ENCODE measurements at places on chromosomes 4 and X.
A peak's percentile ranks its signal among the peaks of the same experiment; 100 is the strongest.

- no peak for DNase-seq
Measured at GRCh38 chr4:157447195-157447594, 226.7 kb downstream of the GRIA2 start.

DNA sequence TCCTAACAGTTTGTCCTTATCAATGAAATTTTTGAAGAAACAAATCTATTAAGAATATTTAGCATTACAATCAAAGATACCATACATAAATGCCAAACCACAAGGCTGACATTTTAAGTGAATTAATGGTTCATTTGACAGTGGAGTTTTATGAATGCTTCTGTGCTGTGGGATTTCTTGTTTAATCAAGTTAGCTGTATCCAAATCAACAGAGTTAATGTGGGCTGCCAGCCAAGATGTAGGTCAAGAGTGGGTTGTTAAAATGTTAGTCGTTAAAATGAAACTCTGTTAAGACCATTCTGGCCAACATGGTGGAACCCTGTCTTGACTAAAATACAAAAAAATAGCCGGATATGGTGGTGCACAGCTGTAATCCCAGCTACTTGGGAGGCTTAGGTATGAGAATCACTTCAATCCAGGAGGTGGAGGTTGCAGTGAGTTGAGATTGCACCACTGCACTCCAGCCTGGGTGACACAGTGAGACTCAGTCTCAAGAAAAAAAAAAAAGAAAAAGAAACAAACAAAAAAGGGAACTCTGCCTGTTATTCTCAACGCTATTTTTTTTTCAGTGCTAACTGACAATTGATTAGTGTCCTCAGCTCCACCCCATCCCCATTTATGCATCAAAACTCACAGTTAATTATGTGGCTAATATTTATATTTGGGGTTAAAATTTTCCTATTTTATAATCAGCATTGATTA is 20.2 kb downstream of the GPAT3 start:
- no peak for DNase-seq

DNA sequence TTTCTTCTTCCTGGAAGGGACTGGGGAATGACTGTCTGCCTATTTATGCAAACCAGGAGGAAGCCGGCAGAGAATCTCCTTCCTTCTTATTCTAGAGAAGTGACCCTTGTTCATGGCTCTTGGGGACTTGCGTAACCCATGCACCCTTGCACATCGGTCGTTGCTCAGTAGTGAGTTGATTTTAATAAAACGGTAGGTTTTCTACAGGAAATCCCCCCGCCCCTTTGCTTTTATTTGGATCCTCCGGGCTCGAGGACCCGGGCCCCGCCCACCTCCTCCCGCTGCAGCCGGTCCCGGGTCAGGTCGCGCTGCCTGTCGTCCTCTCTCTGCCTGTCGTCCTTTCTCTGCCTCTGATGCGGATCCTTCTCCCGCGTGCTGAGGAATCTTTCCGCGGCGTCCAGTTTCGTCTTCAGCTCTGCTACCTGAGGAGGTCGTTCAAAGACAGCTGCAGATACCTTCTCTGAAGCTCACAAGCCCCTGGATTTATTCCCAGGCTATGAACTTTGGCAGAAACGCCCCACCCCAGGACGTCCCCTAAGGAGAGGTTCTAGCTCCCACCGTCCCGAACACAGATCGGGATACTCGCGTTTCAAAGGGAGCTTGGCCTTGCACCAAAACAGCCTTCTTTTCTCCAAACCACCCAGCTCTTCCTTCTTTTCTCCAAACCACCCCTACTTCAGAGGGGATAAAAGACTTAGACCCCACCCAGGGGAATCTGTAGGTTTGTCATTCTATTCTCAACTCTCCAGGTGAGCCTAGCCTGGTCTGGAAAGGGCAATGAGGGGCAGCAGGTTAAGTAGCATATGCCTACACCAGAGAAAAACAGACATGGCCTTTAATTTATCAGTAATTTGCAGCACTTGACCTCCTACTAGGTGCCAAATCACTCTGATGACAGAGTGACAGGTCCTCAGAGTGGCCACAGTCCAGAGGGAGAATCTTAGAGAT is 7.0 kb downstream of the TNIP3 start:
- peak; percentile 16 for DNase-seq

GRCh38 chr4:120671538-120671937 is 251.0 kb downstream of the PRDM5 start:
- DNase-seq: no peak

GRCh38 chr4:164753873-164754488 is at the start of gene SMIM31:
Gene SMIM31 (plus strand): TSS chr4:164754131. CDS start chr4:164770444, 16,313 bp downstream.
- no peak for DNase-seq

DNA sequence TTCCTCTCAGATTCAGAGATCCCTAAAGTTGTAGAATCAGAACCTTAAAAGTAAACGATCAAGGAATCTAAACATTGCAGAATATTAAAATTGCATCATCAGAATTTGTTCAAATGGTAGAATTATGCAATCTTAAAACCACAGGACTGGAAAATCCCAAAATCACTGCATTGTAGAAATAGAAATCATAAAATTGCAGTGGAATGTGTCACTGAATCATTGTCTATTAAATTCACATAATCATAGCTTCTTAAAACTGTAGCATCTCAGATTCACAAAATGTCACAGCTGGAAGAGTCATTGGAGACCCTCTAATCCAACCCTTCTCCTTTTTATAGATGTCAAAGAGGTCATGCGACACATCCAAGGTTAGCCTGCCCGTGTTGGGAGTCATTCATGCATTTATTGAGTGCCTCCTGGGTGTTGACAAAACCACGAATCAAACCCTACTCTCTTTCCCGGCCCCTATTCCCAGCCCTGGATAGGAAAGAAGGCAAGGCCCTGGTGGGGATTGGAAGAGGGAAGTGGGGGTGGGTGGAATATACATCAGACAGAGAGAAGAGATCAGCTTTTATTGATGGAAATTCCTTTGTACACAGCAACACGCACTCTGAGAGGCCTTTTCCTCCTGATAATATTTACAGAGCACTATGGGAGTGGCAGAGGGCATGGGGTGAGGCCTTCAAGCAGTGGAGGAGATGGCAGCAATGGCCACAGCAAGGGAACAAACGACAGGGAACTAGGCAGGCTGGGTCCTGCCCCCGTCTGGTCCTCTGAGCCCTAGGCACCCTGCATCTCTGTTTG is 15.4 kb downstream of the IQSEC2 start:
- no peak for DNase-seq

DNA sequence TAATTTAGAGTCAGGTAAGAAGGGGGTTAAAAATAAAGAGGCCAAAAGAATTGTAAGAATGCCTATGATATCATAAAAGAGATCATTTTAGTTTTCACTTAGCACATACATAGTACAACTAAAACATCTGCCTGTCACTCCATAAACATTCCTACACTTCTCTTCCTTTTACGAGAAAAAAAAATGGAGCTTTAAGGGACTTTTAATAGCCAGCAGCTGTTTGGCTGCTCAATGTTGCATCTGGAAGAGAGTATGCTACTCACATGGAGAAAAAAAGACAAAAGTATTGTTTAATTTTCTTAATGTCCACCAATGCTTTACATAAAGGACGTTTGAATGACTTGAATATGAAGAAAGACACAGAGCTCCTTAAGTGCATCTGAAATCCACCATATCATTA is 48.7 kb upstream of the TNIP3 start:
- no peak for DNase-seq

DNA sequence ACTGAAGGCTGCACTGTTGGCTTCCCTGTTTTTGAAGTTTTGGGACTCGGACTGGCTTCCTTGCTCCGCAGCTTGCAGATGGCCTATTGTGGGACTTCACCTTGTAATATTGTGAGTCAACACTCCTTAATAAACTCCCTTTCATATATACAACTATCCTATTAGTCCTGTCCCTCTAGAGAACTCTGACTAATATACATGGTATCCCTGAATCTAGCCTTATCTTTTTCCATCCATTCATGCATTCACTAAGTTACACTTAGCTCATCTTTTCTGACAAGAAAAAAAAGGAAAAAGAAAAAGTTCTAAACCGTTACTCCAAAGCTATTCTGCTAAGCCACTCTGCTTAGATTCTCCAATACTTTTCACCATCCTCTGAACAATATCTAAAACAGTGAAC is 1260.2 kb upstream of the PCDH7 start:
- DNase-seq: no peak

DNA sequence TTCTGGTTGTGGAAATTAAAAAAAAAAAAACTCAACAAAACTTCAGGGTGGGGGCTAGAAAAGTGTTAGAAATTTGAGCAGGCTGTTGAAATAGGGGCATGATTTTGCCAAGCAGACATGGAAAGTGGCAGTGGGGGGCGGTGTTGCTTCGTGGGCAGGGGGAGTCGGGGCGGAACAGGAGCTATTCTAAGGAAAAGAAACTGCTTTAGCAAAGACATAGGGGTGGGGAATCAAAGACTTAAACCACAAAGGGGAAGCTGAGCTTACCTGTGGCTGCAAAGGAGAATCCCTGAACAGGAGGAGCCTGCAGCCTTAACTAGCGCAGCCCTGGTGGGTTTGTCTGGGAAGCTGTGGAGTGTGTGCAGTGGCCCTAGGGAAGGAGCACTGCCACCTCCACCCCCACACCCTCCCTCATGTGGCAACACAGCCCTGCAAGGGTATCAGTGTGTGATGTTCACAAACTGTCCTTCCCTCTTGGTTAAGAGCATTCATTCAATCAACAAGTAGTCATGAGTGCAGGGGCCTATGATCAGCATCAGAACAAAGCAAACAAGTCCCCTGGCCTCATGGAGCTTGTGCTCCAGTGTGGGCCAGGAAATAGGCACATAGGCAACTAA is 20.5 kb downstream of the SEL1L3 start:
- no peak for DNase-seq

All from activated effector memory CD4-positive, alpha-beta T cell treated with Interleukin-2 at 50 U/mL for 16 hours (primary cell).